Activated naive CD4-positive, alpha-beta T cell treated with anti-CD3 and anti-CD28 coated beads for 36 hours (primary cell): ENCODE measurements at places on chromosomes 13 and 19. TPM values are rescaled to one million over a fixed set of nuclear protein-coding genes. Genes with fewer than 3 reads are reported as not detected.

The ZNF418 gene
- total RNA-seq, result 2.9 TPM

The CEACAM4 gene
- not detected for total RNA-seq

The ZNF865 gene
- total RNA-seq, result 11.2 TPM

The PSG6 gene
- total RNA-seq, result not detected

The ERFL gene
- total RNA-seq, result 1.3 TPM

The SLC17A7 gene
- 0.12 TPM for total RNA-seq

The KLK6 gene
- not detected for total RNA-seq

The DZIP1 gene
- total RNA-seq, result 0.15 TPM

The OR10H2 gene
- total RNA-seq, result not detected

The ZNF446 gene
- 2.9 TPM for total RNA-seq

The ZNF132 gene
- total RNA-seq, result 2.9 TPM

- H3K36me3 ChIP-seq, result no peaks in the 10 kb centered on the region
- H3K27me3 ChIP-seq, result no peaks in the 10 kb centered on the region
- no peak for DNase-seq
- H3K27ac ChIP-seq, result no peak overlapping the region
- H3K4me1 ChIP-seq, result no peaks in the 10 kb centered on the region
Measured at GRCh38 chr13:47085346-47085745, 188.5 kb upstream of the HTR2A start.

DNA sequence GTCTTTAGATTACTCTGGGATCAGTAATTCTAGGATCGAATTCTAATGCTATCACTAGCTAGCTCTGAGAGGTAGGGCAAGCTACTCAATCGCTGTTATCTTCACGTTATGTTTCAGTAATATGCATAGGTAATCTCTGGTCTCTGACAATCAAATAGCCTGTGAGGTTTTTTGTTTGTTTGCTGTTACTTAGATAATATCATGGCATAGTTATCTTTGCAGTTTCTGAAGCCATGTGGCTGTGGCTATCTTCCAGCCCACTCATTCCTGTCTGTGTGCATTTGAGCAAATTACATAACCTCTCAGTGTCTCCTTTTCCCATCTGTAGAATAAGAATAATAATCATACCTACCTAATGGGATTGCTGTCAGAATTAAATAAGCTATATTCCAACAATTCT is 330.2 kb downstream of the PCDH9 start:
- no peak overlapping the region for H3K4me3 ChIP-seq
- no peaks in the 10 kb centered on the region for H3K36me3 ChIP-seq
- no peaks in the 10 kb centered on the region for H3K4me1 ChIP-seq

- H3K36me3 ChIP-seq, result peaks cover 2% of the 10 kb centered on the region
- no peak for DNase-seq
- no peaks in the 10 kb centered on the region for H3K4me1 ChIP-seq
- no peaks in the 10 kb centered on the region for H3K27me3 ChIP-seq
- no peak overlapping the region for H3K4me3 ChIP-seq
Measured at GRCh38 chr19:28329429-28329828, 883.5 kb downstream of the UQCRFS1 start.

DNA sequence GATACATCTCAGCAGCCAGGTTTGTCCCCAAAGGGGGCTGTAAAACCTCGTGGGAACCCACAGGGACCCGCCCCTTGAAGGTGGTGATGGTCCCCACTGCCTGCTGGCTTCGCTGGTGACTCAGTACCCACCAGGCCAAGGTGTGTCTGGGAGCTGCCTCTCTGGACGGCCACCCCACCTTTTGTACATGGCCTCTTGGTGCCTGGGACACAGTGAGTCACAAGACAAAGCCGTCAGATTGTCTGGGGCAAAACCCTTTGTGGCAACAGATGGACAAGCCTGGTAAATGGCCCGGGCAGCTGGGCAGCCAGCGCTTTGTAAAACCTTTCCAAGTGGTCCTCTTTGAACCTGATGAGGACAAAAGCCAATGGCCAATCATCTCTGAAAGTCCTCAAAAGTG is 27.9 kb upstream of the KLF2 start:
- no peaks in the 10 kb centered on the region for H3K36me3 ChIP-seq
- no peak overlapping the region for H3K27ac ChIP-seq
- DNase-seq, result no peak
- no peaks in the 10 kb centered on the region for H3K4me1 ChIP-seq
- no peak overlapping the region for H3K4me3 ChIP-seq

GRCh38 chr13:59103004-59103768 is 1060.5 kb downstream of the DIAPH3 start:
- H3K27me3 ChIP-seq, result no peaks in the 10 kb centered on the region
- no peak overlapping the region for H3K4me3 ChIP-seq
- no peaks in the 10 kb centered on the region for H3K36me3 ChIP-seq
- no peak for DNase-seq

DNA sequence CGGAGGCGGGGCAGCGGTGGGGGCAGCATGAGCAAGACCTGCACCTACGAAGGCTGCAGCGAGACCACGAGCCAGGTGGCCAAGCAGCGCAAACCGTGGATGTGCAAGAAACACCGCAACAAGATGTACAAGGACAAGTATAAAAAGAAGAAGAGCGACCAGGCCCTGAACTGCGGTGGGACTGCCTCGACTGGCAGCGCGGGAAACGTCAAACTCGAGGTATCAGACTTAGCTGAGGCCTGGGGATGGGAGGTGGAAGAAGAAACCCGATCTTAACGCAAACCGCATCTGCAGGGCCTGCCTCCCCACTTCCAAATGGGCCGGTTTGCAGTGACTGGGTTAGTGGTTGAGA is 693 bp downstream of the RFXAP start:
- H3K4me3 ChIP-seq, result peak overlapping the region; percentile 93
- peak; percentile 52 for DNase-seq
- H3K27ac ChIP-seq, result peak overlapping the region; percentile 75
- no peaks in the 10 kb centered on the region for H3K36me3 ChIP-seq
- H3K4me1 ChIP-seq, result peaks cover 49% of the 10 kb centered on the region

GRCh38 chr13:23725922-23726321 is 155.7 kb downstream of the TNFRSF19 start:
- no peaks in the 10 kb centered on the region for H3K27me3 ChIP-seq
- no peak overlapping the region for H3K27ac ChIP-seq
- no peaks in the 10 kb centered on the region for H3K4me1 ChIP-seq
- DNase-seq, result no peak

- no peak for DNase-seq
- H3K4me3 ChIP-seq, result no peak overlapping the region
- H3K4me1 ChIP-seq, result peaks cover 5% of the 10 kb centered on the region
- H3K27ac ChIP-seq, result no peak overlapping the region
Measured at GRCh38 chr13:100230769-100231149, 141.9 kb downstream of the PCCA start.

DNA sequence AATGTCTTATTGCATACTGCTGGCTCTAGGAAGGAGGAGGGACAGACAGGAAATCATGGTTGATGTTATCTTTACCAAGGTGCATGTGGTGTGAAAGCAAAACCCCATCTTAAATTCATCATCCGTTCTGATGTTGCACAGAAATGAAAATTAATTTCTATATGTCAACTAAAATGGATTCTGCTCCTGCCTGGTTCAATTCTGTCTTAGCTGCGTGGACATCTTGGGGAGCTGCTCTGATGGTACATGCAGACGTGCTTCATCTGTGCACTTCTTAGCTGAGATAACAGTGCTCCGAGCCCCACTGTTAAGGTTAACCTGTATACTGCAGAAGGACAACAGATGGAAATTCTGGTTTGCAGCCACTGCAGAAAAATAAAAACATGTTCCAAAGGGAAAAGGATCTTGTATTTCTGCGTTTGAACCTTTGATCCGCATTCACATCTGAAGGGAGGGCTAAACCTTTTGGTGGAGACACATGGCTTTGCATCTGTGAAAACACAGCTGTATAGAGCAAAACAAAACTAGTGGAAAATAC is 155.6 kb downstream of the TM9SF2 start:
- peak overlapping the region; percentile 51 for H3K4me3 ChIP-seq
- peak; percentile 28 for DNase-seq
- H3K4me1 ChIP-seq, result peaks cover 42% of the 10 kb centered on the region
- no peaks in the 10 kb centered on the region for H3K36me3 ChIP-seq

- no peaks in the 10 kb centered on the region for H3K36me3 ChIP-seq
- no peak overlapping the region for H3K27ac ChIP-seq
- no peak overlapping the region for H3K4me3 ChIP-seq
- no peaks in the 10 kb centered on the region for H3K27me3 ChIP-seq
- DNase-seq, result no peak
Measured at GRCh38 chr19:16018106-16018755, 58.1 kb upstream of the TPM4 start.

- peaks cover 8% of the 10 kb centered on the region for H3K4me1 ChIP-seq
- peak; percentile 71 for DNase-seq
- H3K27me3 ChIP-seq, result no peaks in the 10 kb centered on the region
- no peak overlapping the region for H3K4me3 ChIP-seq
- H3K36me3 ChIP-seq, result peaks cover 15% of the 10 kb centered on the region
Measured at GRCh38 chr19:991174-991931, 7.2 kb downstream of the WDR18 start.

GRCh38 chr19:9958379-9958821 is 22.1 kb upstream of the OLFM2 start:
- no peaks in the 10 kb centered on the region for H3K36me3 ChIP-seq
- H3K27ac ChIP-seq, result no peak overlapping the region
- no peaks in the 10 kb centered on the region for H3K4me1 ChIP-seq
- no peak overlapping the region for H3K4me3 ChIP-seq

DNA sequence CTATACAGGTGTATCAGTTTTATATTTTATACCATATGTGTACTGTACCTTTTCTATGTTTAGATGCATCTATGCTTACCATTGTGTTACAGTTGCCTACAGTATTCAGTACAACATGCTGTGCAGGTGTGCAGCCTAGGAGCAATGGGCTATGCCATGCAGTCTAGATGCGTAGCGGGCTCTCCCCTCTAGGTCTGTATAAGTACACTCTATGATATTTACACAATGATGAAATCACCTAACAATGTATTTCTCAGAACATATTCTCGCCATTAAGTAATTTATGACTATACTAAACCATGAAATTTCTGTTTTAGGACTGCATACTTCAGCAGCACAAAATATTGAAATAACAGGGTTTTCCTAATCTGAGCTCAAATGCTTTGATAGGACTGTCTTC is 179.6 kb downstream of the RFC3 start:
- no peak overlapping the region for H3K27ac ChIP-seq
- H3K27me3 ChIP-seq, result no peaks in the 10 kb centered on the region
- H3K36me3 ChIP-seq, result no peaks in the 10 kb centered on the region
- H3K4me3 ChIP-seq, result no peak overlapping the region
- DNase-seq, result no peak
- no peaks in the 10 kb centered on the region for H3K4me1 ChIP-seq

GRCh38 chr13:43227721-43228120 is 204.3 kb downstream of the DNAJC15 start:
- H3K27ac ChIP-seq, result no peak overlapping the region
- no peak overlapping the region for H3K4me3 ChIP-seq
- no peaks in the 10 kb centered on the region for H3K4me1 ChIP-seq
- H3K36me3 ChIP-seq, result no peaks in the 10 kb centered on the region
- peaks cover 5% of the 10 kb centered on the region for H3K27me3 ChIP-seq

GRCh38 chr19:4456476-4456842 is 1.1 kb downstream of the UBXN6 start:
- H3K27me3 ChIP-seq, result no peaks in the 10 kb centered on the region
- H3K4me1 ChIP-seq, result peaks cover 12% of the 10 kb centered on the region
- DNase-seq, result no peak
- peak overlapping the region; percentile 85 for H3K27ac ChIP-seq
- no peaks in the 10 kb centered on the region for H3K36me3 ChIP-seq
- H3K4me3 ChIP-seq, result peak overlapping the region; percentile 86

DNA sequence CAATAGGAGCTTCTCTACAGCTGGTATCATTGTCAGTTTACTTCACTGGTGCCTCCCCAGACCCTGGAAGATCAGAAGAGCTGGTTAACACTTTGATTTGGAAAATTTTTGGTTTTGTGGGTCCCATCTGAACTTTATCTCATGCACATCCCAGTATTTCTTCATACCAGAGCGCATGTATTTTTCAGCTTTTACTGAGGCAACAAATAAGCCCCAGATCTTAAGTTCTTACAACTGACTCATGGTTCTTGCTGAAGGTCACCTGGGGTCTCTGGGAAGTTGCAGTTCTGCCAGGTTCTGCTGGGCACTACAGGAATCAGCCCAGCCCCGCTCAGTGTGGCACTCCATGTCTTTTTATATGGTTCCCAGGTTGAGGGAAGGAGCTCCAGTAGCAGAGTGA is 1249.9 kb downstream of the EFNB2 start:
- H3K4me3 ChIP-seq, result no peak overlapping the region
- H3K27me3 ChIP-seq, result no peaks in the 10 kb centered on the region
- no peaks in the 10 kb centered on the region for H3K36me3 ChIP-seq
- H3K27ac ChIP-seq, result no peak overlapping the region

- H3K4me1 ChIP-seq, result peaks cover 2% of the 10 kb centered on the region
- peaks cover 4% of the 10 kb centered on the region for H3K36me3 ChIP-seq
- no peak overlapping the region for H3K4me3 ChIP-seq
- no peak for DNase-seq
Measured at GRCh38 chr13:32073180-32073864, 41.7 kb downstream of the FRY start.

DNA sequence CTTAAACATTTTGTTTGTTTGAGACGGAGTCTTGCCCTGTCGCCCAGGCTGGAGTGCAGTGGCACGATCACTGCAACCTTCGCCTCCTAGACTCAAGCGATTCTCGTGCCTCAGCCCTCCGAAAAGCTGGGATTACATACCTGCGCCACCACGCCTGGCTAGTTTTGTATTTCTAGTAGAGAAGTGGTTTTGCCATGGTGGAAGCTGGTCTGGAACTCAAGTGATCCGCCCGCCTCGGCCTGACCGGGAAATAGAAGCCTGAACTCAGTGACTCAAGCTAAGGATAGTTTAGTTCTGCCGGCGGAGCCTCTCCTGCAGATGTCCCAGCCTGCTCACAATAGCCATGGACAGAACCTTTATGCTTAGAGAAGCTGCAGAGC is 53.0 kb upstream of the ZNF254 start:
- DNase-seq, result peak; percentile 52
- H3K36me3 ChIP-seq, result peaks cover 23% of the 10 kb centered on the region
- H3K4me3 ChIP-seq, result peak overlapping the region; percentile 99
- H3K27me3 ChIP-seq, result no peaks in the 10 kb centered on the region
- peaks cover 45% of the 10 kb centered on the region for H3K4me1 ChIP-seq

- peaks cover 8% of the 10 kb centered on the region for H3K4me1 ChIP-seq
- H3K4me3 ChIP-seq, result no peak overlapping the region
- H3K27ac ChIP-seq, result no peak overlapping the region
- DNase-seq, result no peak
Measured at GRCh38 chr13:31052478-31052877, 109.2 kb downstream of the HSPH1 start.

DNA sequence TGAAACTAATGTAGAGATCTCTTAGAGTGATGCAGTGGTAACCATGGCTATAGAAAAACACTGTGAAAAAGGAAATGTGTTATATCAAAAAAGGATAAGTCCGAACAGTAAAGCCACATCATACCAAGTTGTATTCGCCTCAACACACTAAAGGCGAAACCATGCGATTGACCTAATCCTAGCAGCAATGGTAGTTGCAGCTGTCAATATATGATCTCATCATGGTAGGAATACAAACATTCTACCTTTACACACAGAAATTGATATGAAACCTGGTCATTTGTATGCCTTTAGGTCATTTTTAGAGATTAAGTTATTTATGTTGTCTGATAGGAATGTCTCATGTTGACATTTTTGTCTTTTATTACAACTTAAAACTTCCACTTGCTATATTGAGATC is 271.9 kb downstream of the SLITRK6 start:
- H3K36me3 ChIP-seq, result no peaks in the 10 kb centered on the region
- H3K27me3 ChIP-seq, result no peaks in the 10 kb centered on the region
- no peak for DNase-seq
- H3K4me1 ChIP-seq, result no peaks in the 10 kb centered on the region
- no peak overlapping the region for H3K4me3 ChIP-seq
